ENCODE measurements at places on chromosomes 1 and 21.

DNA sequence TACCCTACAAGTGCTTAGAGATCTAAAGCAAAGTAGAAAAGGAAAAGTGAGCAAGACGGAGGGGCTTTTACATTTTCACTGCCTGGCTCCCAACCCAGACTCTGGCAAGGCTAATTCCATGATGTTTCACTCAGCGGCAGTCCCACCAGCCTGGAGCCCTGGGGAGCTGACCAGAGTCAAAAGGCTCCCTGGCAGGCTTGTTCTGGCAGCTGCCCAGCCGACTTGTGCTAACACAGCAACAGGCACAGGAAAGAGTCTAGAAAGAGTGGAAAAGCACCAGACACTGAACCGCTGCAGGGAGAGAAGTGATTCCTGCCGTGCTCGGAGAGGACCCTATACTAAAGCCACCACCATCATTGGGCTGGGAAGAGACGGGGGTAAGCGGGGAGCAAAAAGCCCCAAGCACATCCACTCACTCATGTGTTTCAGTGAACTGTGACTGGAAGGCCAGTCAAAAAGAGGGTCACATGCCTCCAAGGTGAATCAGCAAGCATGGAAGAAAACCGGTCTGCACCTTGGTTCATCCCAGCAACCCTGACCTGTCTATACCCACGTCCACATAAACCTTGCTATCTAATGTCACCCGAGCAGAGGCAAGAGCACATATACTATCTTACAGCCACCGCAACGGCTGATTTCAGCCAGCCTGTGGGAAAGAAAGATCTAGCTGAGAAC lies 8.0 kb downstream of the SMIM12 start:
- DNase-seq, result no peak

DNA sequence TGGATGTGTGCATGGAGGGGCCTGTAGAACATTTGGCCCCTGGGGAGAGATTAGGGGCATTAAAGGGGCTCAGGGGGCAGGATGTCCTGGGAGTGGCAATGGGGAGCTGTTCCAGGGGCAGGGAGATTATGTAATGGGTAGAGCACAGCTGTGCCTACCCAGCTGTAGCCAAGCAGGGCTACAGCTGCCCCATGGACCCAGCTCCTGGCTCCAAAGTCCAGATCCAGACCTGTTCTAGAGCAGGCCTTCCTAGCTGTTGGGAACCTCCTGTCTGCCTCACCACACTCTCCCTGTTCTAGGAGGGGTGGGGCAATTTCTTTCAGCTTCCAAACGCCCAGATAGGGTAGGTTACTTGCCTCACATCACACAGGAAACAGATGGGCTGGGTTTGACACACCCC lies 5.6 kb downstream of the RPS6KA1 start:
- DNase-seq, result no peak

DNA sequence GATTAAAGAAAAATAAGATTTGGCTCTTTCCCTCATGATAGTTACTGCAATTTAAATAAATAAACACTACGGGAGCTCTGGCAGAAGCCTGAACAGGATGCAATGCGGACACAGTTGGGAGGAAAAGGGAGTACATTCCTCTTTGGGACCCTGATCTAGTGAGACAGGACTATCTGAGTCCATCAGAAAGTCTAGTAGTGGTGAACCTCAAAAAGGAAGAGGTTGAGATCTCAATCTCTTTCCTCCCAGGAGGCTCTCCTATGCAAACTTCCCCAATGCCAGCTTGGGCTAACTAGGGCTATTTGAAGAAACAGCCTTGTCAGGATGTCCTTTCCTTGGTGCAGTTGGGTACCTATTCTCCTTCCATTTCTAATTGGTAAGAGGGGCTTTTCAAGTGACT lies 4.9 kb upstream of the ABCD3 start:
- DNase-seq, result no peak

DNA sequence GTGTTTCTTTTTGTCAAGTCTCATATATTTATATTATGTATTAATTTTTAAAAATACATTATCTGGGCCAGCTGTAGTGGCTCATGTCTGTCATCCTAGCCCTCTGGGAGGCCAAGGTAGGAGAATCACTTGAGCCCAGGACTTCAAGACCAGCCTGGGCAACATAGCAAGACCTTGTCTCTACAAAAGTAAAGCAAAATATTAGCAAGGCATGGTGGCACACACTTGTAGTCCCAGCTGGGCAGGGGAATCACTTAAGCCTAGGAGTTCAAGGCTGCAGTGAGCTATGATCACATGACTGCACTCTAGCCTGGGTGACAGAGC lies 189.1 kb downstream of the SMYD3 start:
- no peak for DNase-seq

DNA sequence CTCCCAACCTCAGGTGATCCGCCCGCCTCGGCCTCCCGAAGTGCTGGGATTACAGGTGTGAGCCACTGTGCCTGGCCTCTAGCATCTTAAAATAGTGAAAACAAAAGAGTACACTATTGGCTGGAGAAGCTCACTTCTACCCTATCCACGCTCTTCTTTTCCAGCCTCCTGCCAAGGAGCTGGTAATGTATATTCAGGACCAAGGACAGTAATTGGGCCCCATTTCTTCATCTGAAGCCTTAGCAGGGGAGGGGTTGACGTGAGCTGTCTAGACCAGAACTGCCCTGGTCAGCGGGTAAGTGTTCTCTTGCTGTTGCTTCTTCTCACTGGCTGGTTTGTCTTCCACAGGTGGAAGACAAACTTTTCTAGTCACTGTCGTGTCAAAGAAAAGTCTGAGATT lies 70.2 kb downstream of the DNM3 start:
- no peak for DNase-seq

- no peak for DNase-seq
These were observed 11.1 kb upstream of the USP25 start for GRCh38 chr21:15718711-15719110.

DNA sequence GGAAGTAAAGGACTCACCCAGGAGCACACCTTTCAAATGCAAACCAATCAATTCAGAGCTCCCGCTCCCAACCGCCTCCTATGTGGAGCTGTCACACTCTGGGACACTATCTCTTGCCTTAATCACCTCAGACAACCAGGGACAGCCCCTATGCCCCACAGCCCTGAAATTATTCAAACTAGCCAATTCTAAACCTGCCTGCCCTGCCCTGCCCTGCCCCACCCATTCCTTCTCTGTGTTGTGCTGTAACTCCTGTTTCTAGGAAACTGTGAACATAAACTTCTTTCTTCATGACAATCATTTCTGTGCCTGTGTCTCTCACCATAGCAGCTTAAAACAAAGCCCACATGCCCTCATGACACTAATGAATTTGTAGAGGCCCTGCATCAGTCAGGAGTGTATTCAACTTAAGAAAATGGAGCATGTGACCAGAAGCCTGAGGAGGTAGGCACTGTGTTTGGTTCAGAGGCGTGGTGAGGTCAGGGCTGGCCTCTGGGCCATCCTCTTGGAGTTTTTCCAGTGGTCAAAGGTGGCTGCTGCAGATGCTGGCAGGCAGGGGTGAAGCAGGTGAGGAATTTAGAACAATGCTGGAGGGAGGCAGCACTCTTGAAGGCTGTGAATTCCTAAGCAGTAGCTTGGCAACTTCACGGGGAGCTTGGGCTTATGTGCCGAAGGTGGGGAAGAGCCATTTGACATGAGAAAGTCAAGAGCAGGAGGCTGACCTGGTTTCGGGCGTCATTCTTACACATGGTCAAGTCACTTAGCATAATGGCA lies 74.5 kb downstream of the RHOU start:
- no peak for DNase-seq

- DNase-seq, result no peak
These were observed 2.0 kb downstream of the SV2A start for GRCh38 chr1:149915429-149916192.

DNA sequence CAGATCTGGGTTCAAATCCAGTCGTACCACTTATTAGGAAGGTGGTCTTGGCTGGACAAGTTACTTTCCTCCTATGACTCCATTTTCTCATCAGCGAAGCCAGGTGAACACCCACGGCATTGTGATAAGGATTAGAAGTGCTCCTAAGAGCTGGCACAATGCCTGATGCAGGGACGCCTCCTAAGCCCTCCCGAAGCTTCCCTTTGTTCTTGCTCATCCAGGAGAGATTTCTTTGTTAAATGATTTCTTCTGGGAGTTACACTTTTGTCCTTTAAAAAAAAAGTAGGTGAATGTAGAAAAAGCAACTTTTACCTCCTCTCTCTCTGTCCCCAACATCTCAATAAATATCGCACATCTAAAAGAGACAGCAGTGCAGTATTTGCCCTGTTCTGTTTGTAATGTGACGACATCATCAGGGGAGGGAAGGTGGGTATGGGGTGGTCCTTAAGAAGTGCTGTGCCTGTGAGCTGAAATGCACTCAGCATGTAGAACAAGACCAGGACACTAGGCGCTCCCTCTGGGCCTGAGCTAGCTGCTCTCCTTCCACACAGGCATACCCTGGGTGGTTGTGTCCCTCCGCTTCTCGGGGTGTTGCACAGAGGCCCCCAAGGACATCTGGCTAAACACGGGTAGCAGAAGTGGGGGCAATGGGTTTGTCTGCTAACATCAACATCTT lies 43.9 kb downstream of the SUSD4 start:
- peak; percentile 26 for DNase-seq

GRCh38 chr1:76764638-76765454 lies 102.4 kb upstream of the ST6GALNAC5 start:
- no peak for DNase-seq

DNA sequence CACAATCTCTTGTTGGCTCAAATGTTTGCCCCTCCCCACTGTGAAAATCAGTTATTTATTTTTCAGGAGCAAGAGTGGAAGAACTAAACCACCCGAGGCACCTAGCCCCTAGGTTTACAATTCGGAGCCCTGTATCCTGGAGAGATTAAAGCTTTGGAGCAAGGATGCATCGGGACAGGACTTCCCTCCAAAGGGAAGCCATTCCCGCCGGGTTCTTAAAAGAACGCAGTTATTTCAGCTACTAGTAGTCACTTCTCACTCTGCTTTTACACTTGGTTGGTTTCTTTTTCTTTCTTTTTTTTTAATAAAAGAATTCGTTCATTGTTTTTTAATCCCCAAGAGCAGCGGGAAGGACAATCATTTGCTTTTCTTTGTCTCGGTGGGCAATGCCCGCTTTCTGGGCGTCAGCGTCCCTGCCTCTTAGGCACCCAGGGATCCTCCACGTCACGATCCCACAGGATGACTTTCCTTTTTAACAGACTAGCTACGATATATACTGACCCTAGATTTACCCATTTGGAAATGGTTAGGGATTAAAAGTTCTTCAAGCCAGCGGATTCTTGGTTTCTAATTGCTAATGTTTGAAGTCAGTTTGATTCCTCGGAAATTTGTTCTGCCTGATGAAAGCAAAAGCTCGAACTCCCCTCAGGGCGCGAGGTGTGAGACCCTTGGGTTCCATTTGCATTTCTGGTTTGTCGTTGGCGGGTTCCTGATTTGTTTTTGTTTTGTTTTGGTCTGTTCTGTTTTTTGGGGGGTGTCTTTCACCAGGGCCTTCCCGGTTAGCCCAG lies 9.0 kb downstream of the TBX15 start:
- DNase-seq, result no peak

DNA sequence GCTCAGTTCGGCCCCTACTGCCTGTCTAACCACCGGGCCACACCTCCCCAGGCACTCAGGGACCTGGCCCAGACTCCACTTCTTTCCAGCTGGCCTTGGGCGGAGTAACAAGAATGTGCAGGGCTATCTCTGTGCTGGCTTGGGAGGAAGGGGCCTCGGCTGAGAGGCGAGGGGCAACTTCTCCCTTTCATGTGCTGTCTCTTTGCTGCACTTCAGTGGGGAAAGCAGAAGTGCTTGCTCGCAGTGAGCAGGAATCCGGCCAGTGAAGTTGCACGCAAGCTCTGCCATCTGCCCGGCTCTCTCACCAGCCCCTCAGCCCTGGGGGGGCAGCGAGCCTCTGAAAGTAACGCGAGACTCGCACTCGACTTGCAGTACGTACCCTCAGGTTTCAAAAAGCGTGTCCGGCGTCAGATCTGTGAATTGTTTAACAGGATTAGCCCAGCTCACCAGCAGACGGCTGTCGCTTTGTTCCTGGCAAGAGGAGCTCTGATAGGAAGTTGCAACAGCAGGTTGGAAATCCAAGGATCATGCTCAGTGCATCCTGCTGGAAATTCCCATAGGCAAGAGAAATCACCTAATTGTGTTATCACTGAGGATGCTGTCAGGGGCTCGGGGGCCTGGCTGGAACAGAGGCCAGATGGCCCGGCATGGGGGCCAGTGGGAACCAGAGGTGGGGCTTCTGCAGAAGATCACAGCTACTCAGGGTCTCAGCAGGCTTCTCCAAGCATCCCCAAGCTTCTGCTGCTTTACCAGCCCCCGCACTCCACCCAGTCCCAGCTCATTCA lies 221.1 kb downstream of the NPHP4 start:
- no peak for DNase-seq

DNA sequence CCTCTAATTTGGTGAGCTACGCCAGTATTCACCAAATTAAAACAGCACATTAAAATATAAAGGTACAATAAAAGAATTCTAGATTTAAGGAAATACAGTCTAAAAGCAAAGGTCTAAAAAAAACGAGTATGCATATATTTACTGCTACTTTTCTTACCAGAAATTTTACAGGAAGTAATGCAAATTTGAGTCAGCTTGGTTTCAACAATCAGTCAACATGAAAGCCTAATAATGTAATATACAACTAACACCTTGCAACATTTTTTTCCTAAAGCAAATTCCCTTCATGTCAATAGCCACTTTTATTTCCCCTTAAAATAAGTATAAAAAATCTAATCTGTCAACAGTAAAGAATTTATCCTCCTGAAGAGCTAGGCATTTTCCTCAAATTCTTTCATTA lies 11.9 kb downstream of the PTP4A2 start:
- no peak for DNase-seq

DNA sequence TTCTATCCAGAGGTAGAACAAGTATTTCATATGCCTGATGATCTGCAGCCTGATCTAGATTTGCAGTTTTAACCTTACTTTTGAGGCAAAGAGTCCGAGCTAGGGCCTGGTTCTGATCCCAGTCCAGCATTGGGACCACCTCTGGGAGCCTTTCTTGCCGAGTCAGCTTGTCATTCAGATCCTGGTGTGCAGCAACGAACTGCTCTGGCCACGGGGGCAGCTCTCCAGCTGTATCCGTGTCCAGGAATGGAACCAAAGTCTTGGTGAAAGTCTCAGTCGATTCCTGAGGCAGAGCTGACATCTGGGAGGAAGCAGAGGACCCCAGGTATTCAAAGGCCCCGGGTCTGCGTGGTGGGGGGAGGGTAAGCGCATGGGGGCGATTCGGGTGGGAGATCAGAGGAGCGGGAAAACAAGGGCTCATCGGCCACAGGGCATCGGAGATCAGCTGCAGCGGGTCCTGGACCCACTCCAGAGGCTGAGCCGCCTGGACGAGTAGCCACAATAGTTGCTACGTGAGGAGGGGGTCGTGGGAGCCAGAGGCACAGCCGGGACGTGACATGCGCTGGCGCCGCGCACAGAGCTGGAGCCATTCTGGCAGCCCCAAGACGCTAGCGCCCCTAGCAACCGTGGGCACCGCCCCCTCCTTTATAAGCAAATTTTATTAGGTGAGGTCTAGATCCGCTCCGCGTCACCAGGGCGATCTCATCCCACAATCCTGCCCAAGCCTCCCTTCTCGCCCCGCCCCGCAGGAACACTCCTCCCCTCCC lies 32.4 kb upstream of the BSDC1 start:
- DNase-seq, result no peak

GRCh38 chr1:195481293-195481692 lies 1126.9 kb downstream of the KCNT2 start:
- DNase-seq, result no peak

GRCh38 chr1:156815307-156815826 lies 1.3 kb downstream of the SH2D2A start:
- DNase-seq, result no peak

- peak; percentile 29 for DNase-seq
These were observed 35.3 kb upstream of the DNASE2B start for GRCh38 chr1:84363019-84363418.
